SIG-M5 (cell line): ENCODE measurements at places on chromosomes 7 and 10.

- DNase-seq = no peak
These were observed 99.4 kb downstream of the MKX start for GRCh38 chr10:27646194-27646593.

- DNase-seq = no peak
These were observed 215.7 kb downstream of the USP6NL start for GRCh38 chr10:11395581-11396310.

GRCh38 chr7:19798986-19799385 is 25.6 kb upstream of the TMEM196 start:
- no peak for DNase-seq

DNA sequence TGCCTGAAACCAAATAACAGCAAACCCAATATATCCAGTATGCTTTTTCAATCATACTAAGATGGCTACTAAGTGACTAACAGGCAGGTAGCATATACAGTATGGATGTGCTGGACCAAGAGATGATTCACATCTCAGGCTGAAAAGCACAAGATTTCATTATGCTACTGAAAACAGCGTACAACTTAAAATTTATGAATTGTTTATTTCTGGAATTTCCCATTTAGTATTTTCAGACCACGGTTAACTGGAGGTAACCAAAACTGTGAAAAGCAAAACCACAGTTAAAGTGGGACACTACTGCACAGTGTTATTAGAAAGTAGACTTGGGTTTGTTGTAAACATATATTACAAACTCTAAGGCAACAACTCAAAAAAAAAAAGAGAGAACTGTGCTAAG is 91.5 kb downstream of the KMT2C start:
- DNase-seq = no peak

DNA sequence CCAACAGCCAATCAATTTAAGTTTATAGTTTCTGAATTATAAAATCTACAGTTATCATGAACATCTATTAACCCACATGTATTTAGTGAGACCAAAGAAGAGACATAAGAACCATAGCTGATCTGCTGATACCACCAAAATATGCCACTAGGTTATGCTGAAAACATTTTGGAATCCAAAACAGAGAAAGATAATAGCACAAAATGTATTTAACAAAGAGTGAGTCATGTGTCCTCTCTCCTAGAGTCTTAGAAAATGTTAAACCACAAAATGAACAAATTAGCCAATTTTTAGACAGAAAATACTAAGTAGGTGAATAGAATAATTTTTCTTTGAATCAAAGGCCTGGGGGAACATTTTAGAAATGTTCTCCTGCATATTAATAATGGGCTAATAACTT is 527.5 kb downstream of the GPAM start:
- DNase-seq = no peak
